ENCODE measurements at places on chromosomes 12 and 14. TPM values are rescaled to one million over a fixed set of nuclear protein-coding genes. Genes with fewer than 3 reads are reported as not detected.

GRCh38 chr14:22848351-22849164 is 12.2 kb downstream of the MMP14 start:
- no peak overlapping the region for H3K4me3 ChIP-seq
- no peaks in the 10 kb centered on the region for H3K36me3 ChIP-seq
- peaks cover 23% of the 10 kb centered on the region for H3K4me1 ChIP-seq
- peak overlapping the region; percentile 88 for H3K27ac ChIP-seq
- peak; percentile 48 for DNase-seq
- no peaks in the 10 kb centered on the region for H3K27me3 ChIP-seq

- DNase-seq: peak; percentile 26
- H3K4me1 ChIP-seq: peaks cover 6% of the 10 kb centered on the region
- no peak overlapping the region for H3K4me3 ChIP-seq
- no peaks in the 10 kb centered on the region for H3K27me3 ChIP-seq
- no peak overlapping the region for H3K27ac ChIP-seq
- H3K36me3 ChIP-seq: no peaks in the 10 kb centered on the region
Observed at GRCh38 chr14:40494483-40494882, 1062.2 kb upstream of the FBXO33 start.

- peaks cover 11% of the 10 kb centered on the region for H3K4me1 ChIP-seq
- 0 out of 2 replicates have a peak, but pooled peaks cover 3% of the 10 kb centered on the region for H3K36me3 ChIP-seq
- H3K27me3 ChIP-seq: no peaks in the 10 kb centered on the region
- H3K27ac ChIP-seq: peak overlapping the region; percentile 68
- H3K4me3 ChIP-seq: peak overlapping the region; percentile 53
Observed at GRCh38 chr12:124938587-124938986, 24.1 kb upstream of the UBC start.

GRCh38 chr12:14880890-14881453 is 4.7 kb downstream of the MGP start:
- no peaks in the 10 kb centered on the region for H3K4me1 ChIP-seq
- no peaks in the 10 kb centered on the region for H3K36me3 ChIP-seq
- no peak overlapping the region for H3K4me3 ChIP-seq
- H3K27me3 ChIP-seq: no peaks in the 10 kb centered on the region

GRCh38 chr14:99635116-99635515 is 9.8 kb upstream of the HHIPL1 start:
- no peak overlapping the region for H3K27ac ChIP-seq
- no peaks in the 10 kb centered on the region for H3K27me3 ChIP-seq
- H3K4me1 ChIP-seq: no peaks in the 10 kb centered on the region
- no peaks in the 10 kb centered on the region for H3K36me3 ChIP-seq

GRCh38 chr14:101542391-101542790 is 18.9 kb upstream of the DIO3 start:
- no peak for DNase-seq
- no peaks in the 10 kb centered on the region for H3K4me1 ChIP-seq
- no peak overlapping the region for H3K27ac ChIP-seq
- H3K27me3 ChIP-seq: no peaks in the 10 kb centered on the region
- no peaks in the 10 kb centered on the region for H3K36me3 ChIP-seq

DNA sequence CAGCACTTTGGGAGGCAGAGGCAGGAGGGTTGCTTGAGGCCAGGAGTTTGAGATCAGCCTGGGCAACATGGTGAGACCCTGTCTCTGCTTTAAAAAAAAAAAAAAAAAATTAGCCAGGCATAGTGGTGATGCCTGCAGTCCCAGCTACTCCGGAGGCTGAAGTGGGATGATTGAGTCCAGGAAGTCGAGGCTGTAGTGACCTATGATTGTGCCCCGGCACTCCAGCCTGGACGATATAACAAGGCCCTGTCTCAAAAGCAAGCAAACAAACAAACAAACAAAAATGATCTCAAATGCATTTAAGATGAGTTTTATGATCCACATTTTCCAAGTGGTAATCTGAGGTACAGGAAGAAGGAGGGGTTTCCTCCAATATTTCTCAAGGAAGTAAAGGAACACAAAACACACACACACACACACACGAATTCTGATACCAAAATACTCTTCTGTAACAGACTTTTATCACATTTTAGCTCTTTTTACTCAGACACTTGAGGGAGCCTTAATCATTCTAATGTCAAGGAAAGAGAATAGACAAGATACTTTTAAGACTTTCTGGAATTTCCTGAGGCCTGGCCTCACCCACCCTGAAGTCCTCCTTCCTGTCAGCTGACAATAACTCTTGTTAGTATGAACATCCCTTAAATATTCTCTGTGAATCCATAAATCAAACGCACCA is 44.4 kb upstream of the CERS5 start:
- no peak for DNase-seq
- no peaks in the 10 kb centered on the region for H3K36me3 ChIP-seq
- H3K4me1 ChIP-seq: 0 out of 2 replicates have a peak, but pooled peaks cover 16% of the 10 kb centered on the region
- no peaks in the 10 kb centered on the region for H3K27me3 ChIP-seq

DNA sequence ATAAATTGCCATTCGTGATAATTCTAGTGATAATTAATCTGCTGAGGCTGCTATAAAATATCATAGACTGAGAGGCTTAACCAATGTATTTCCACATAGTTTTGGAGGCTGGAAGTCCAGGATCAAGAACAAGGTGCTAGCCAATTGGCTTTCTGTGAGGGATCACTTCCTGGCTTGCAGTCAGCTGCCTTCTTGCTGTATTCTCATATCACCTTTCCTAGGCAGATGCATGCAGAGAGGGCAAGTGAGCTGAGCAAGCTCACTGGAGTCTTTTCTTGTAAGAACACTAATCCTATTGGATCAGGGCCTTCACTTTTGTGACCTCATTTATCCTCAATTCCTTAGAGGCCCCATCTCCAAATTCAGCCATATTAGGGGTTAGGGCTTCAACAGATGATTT is 640.7 kb downstream of the DIO2 start:
- no peaks in the 10 kb centered on the region for H3K27me3 ChIP-seq
- peaks cover 12% of the 10 kb centered on the region for H3K4me1 ChIP-seq
- no peaks in the 10 kb centered on the region for H3K36me3 ChIP-seq
- no peak for DNase-seq
- no peak overlapping the region for H3K4me3 ChIP-seq

DNA sequence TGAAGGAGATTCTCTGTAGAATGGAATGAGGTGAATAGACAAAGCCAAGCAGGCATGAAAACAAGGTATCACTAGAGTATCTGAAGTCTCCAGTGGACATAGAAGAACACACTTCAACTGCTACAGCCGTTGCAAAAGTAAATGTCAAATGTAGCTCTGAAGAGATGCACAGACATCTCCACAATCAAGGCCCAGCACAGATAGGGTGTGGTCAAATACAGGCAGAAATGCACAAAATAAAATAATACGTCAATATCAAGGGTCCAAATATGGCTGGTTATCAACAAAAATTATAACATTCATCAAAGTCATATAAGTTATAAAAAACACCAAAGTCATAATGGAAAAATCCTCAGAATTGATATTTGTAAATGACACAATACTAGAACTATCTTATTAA is 1107.3 kb downstream of the TMEM121 start:
- H3K36me3 ChIP-seq: peaks cover 3% of the 10 kb centered on the region
- H3K27ac ChIP-seq: no peak overlapping the region
- no peaks in the 10 kb centered on the region for H3K4me1 ChIP-seq
- no peaks in the 10 kb centered on the region for H3K27me3 ChIP-seq
- DNase-seq: no peak
- no peak overlapping the region for H3K4me3 ChIP-seq

The CIDEB gene
- 5.0 TPM for polyA plus RNA-seq

The MDM1 gene
- polyA plus RNA-seq: 13.6 TPM

The ANKRD33 gene
- 0.42 TPM for polyA plus RNA-seq

The VRTN gene
- polyA plus RNA-seq: 68.5 TPM
